ENCODE measurements at places on chromosomes 2 and 18.

DNA sequence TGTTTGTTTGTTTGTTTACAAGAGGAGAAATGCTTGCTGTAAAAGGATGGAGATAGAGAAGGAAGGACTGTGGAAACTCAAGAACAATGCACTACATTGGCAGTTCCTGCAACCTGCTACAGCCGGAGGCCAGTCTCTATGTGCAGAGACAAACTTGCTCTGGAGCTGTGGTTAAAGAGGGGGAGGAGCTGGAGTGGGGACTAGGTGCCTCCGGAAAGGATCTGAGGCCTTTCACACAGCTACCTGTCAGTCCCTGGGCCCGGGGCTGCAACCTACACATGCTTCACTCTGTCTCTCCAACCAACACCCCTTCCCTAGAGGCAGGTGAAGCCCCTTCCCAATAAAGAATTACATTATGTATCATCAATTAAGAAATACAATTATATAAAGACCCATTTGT is 1234.0 kb upstream of the ZEB2 start:
- no peak for DNase-seq

DNA sequence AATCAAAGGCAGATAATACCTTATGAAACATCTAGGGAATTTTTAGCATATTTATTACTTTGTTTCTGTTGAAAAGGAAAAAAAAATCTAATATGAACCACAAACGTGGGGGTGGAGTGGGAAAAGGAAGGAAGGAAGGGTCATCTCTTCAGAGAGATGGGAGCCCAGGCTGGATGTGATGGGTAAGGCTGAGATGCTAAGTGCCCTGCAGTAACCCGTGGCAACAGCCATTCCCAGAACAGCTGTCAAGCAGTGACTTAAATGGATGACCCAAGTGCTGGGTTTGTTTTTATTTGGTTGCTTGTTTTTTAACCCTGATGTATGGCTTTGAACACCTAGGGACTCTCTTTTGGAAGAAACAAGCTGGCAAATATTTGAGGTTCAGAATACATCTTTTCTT is 50.7 kb upstream of the KLF7 start:
- DNase-seq = no peak

DNA sequence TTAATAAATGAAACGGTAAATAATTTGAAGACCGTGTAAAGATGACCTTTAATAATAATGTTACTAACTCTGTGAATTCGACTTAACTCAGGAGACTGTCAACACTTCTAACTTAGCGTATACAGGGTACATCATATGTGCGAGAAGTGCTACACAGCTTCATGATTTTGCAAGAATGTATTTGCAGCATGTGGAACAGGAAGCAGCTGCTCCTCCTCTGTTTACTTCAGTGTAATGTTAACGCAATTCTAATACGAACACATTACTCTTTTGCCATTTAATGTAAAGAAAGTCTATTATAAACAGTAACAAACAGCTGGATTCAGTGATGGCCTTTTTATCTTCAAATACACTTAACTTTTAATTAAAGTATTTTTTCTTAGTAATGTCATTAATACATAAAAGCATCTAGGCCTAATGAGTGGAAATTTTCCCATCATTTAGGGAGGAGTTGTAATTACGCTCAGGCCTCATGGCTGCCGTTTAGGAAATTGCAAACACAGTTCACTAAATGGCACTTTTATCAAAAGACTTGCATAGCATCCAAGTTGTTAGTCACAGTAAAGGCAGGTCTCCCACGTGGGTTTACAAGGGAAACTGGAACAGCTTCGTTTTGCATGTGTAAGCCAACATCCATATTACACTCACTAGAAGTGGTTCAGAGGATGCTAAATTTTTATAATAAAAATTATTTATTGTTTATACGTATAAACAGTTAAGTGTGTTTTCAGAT is 635.7 kb downstream of the FBXO15 start:
- no peak for DNase-seq

DNA sequence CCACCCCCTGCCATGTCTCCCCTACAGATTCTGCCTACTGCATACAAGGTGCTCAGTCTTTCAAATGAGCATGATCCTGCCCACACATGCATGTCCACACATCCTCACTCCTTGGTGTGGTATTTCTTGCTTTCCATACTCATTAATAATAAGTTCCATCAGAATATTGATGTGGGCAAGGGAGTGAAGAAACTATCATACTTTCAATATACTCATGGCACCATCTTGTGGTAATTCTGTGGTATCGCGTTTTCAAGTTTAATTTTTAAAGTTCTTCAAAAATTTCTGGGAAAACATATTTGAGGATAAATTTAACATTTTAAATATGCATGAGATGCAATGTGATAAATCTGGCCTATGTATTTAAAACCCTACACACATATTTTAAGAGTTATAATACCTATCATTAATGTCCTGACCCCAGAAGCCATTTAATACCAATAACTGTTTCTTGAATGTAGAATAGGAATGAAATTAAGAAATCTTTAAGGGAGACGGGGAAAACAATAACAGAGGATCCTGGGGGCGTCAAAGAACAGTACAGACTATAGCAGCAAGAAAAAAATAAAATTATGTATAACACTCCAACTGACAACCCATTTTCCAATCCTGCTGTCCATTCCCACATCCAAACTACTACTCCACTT is 110.1 kb downstream of the ZNF385B start:
- no peak for DNase-seq

GRCh38 chr2:144088863-144089262 is 431.1 kb downstream of the ZEB2 start:
- DNase-seq = no peak

- no peak for DNase-seq
These were observed 25.5 kb downstream of the CHST10 start for GRCh38 chr2:100391735-100392515.

- DNase-seq = no peak
These were observed 254.6 kb upstream of the RBBP8 start for GRCh38 chr18:22678486-22678885.

DNA sequence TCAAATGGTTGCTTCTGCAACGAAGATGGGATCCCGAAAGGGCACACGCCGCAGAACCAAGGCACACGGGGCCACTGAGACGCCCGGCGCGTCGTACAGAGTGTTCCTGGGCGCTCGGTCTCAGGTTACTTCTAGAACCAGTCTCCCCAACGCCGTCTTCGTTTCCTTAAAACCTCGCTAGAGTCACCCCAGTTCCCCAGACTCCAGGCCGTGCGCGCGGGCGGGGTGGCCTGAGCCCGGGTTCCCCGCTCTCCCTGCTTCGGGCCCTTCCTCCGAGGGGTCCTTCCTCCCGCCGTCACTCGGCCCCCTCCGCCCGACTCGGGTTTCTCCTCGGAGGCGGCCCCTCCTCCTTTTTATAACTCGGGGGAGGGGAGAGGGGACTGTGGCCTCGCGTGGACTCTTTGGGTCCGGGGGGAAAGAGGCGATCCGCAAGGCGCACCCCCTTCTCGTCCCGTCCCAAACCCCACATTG is 774 bp upstream of the FZD7 start:
- no peak for DNase-seq

- DNase-seq = no peak
These were observed 95.1 kb upstream of the XPO1 start for GRCh38 chr2:61633250-61633649.

DNA sequence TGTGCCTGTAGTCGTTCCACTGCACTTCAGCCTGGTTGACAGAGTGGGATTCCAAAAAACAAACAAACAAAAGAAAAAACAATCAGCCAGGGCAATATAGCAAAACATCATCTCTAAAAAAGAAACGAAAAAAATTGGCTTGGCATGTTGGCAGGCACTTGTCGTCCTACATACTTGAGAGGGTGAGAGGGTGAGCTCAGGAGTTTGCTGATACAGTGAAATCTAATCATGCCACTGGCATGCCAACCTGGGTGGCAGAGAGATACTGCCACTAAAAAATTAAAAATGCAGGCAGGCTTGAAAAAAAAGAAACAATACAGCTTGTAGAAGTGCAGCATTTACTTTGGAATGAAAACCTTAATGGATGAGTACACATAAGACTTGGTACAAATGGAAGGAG is 282.9 kb upstream of the RGPD4 start:
- no peak for DNase-seq

DNA sequence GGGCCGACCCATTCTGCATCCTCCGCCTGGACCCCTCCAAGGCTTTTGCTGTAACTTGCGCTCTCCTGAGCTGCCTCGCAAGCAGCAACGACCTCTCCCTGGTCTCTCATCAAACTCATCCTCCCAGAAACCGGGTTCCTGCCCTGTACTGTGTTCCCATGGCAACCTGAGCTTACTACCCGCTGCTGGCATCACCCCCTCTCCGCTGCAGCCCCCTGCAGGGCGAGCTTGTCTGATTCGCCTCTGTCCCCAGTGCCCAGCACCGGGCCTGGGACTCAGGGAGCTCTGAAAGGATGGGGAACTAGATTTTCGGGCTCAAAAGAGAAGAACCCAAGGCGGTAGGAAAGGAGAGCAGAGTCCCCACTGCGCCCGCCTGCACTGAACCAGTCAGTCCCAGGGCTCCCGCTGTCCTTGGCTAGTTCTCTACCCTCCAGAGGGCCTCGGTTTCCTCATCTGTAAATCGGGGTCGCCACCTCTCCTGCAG is 463 bp downstream of the HS1BP3 start:
- peak; percentile 70 for DNase-seq

DNA sequence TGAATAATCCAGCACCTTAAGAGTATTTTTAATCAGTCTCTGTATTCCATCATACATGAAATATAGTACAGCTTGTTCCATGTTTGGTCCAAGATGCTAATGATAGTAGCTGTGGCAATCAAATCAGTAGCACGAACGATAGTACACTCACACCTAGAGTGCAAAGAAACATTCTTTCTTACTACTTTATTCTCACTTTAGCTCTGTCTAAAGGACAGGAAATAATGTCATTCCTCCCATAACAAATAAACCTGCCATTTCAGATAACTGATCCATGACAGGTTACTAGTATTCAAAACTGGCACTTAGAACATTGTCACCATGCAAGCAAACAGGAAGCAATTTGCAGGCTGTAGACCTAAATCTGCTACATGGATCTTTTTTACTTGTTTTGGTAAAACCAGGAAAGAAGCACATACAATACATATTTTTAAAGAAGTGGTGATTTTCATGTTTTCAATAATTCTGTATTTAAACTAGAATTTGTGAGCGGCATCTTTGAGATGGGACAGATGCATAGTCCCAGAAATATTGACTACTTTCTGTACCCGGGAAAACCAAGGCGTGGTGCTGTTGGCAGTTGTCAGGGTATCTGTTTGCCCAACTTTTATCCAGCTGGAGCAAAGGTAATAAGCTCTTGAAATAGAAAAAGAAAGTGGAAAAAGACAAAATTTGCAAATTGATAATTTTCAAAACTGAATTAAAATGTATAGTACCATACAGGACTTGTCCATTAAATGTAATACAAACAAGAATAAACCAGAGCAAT is 49.5 kb downstream of the IKZF2 start:
- no peak for DNase-seq

GRCh38 chr2:231765496-231765929 is 15.6 kb downstream of the PDE6D start:
- DNase-seq = no peak

- no peak for DNase-seq
These were observed 26.5 kb downstream of the WDR35 start for GRCh38 chr2:19963386-19963785.

GRCh38 chr2:236916181-236916580 is 169.5 kb upstream of the COPS8 start:
- DNase-seq = no peak

DNA sequence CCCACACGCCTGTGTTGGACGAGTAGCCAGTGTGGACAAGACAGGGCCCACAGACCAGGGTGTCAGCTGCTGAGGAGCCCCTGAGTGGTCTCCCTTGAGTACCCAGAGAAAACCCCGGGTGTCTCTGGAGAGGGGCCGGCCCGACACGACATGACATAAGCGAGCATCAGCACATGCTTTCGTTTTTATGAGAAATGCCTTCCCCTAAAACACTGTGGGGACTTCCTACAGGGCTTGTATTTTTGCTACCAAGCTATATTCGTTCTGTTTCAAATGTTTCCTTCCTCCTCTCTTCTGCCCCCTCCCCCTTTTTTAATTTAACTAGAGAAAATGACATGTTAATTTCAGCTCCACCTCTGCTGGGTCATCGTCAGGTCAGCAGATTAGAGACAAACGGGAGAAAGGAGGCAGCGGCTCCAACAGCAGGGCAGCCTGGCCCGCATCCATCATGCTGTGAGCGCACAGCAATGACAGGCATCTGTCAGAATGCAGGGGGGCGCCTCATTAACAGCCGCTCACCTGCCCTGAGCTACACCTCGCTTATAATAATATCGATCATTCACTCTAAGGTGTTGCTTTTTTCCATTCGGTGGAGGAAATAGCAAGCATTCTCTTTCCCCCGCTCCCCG is 286.2 kb downstream of the ZNF516 start:
- DNase-seq = no peak

- peak; percentile 31 for DNase-seq
These were observed 72.2 kb downstream of the HDAC4 start for GRCh38 chr2:239328351-239329191.

DNA sequence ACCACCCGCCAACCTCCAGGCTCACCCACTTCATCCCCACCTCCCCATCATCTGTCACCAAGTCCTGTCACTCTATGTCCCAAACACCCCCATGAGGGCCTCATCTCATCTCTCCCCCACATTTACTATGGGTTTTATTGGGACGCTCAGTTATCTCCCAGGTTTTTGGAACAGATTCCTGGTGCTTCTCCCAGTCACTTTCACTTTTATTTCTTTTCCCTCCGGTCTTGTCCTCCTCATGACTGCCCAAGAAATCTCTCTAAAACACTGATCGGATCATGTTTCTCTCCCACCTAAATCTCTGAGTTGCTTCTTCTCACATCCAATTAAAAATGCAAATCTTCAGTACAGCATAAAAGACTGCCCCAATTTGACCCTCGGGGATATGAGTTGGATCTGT is 273.1 kb downstream of the PHLPP1 start:
- DNase-seq = no peak

- no peak for DNase-seq
These were observed 22.1 kb downstream of the STARD7 start for GRCh38 chr2:96186562-96186961.

GRCh38 chr18:12408247-12408869 is 629 bp downstream of the PRELID3A start:
- DNase-seq = no peak

- no peak for DNase-seq
These were observed 13.3 kb upstream of the TRIM43 start for GRCh38 chr2:95578539-95578938.

DNA sequence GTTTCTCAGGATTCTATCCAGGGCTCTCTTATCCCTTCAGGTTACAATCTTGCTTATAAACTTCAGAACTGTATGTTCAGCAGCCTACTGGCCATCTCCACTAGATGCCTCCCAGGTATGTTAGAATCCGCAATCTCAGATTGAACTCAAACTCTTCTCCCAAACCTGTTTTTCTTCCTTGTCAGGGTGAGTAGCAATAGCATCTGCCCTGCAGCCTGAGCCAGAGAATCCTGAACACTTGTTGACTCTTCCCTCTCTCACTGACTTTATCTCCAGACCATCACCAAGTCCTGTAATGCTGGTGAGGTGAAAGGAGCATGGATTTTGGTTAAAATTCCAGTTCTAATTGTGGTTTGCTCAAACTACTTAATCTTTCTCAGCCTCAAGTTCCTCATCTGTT is 82.6 kb upstream of the ALPP start:
- no peak for DNase-seq

GRCh38 chr2:216971593-216971992 is 111.7 kb upstream of the TNP1 start:
- no peak for DNase-seq

Measured in hematopoietic multipotent progenitor cell treated with erythropoietin and hydrocortisone succinate and interleukin-3 and kit ligand, for 17 days (in vitro differentiated cells).